ENCODE measurements at places on chromosomes 1 and 21.

- no peak for DNase-seq
These were observed 10.5 kb upstream of the KDF1 start for GRCh38 chr1:26970810-26971209.

- DNase-seq = no peak
These were observed 1.4 kb upstream of the CFH start for GRCh38 chr1:196650403-196650802.

- DNase-seq = no peak
These were observed 116.3 kb downstream of the NCAM2 start for GRCh38 chr21:21114461-21114860.

DNA sequence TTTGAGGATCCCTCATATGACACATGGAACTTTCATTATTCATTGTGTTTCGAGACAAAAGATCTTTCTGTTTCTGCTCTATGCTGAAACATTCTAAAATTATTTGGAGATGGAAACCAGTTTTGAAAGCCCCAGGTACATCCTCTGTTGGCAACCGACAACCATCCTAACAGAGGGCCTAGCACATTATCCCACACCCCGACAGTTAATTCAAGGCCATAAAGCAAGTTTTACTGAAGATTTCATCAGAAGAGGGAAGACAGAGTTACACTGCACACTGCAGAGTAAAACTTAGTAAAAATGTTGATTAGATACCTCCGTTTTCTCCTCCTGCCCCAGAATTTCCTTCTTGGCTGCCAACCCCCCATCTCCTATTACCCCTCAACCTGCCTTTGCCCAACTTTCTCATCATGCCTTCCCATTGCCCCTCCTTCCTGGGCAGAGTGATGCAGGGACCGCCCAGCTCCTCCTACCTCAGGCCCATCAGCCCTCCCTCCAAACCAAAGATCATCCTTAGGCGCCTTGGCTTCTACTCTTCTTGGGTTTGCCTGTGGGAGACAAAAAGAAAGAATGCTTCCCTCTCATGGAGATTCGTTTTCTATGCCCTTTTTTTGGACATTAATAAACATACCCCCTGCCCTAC, 52.9 kb upstream of the CITED4 start:
- DNase-seq = no peak

- no peak for DNase-seq
These were observed 229.7 kb upstream of the IRF2BP2 start for GRCh38 chr1:234839663-234840062.

DNA sequence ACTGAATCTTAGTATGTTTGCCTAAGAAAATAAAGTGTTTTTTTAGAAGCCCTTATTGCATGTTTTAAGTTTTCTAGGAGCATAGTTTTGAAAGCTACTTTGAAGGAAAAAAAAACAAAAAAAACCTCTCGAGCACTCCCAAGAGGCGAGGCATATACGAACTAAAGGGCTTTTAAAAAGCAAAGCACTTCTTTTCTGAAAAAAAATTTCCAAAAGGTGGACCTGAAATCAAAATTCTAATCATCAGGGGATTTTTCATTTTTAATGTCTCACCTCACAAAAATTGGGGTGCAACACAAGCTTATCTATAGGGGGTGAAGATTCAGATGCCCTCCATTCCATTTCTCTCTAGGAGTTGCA, 594 bp downstream of the GLMN start:
- DNase-seq = peak; percentile 24

DNA sequence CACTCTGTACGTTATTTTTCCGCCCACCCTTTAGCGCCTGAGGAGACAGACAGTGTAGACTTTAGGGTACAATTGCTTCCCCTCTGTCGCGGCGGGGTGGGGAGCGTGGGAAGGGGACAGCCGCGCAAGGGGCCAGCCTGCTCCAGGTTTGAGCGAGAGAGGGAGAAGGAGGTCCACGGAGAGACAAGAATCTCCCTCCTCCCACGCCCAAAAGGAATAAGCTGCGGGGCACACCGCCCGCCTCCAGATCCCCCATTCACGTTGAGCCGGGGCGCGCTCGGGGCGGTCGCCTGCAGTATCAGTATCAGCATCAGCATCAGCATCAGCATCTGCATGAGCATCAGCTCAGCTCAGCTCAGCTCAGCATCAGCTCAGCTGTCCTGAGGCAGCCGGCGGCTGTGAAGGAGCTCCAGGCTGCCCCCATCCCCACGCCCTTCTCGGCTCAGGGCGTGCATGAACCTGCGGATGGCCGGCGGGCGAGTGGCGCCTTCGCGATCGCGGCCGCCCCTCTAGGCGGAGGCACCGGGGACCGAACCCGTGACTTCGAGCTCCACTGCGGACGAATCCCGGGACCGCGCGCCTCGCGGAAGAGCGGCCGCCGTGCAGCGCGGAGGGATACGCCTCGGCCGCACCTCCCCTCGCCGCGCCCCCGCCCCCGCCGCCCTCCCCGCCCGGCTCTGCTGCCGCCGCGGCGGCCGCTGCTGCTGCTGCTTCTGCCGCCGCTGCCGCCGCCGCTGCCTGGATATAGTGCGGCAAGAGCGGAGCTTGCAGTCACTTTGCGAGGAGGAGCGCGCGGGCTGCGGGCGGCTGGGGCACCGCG, at the start of gene NCAM2:
Gene NCAM2 (plus strand): TSS at position 774 of the 820 bp plus-strand sequence.
- peak; percentile 77 for DNase-seq

DNA sequence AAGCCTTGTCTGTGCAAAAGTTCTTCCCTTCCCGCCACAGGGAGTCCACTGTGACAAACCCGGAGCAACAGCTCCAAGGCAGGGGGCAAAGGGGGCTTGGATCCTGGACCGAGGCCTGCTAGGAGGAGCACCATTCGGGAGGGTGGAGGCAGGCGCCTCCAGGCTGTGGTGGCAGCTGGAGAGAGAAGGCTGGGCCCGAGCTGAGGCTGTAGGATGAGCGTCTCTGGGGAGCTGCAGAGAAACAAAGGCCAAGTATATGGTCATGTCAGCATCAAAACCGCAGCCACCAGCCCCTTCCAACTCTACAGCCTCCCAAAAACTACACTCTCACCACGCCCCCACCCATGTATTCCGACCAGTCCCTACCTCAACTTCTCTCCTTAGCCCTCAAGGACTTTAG, 579 bp downstream of the SH3BP5L start:
- DNase-seq = no peak

GRCh38 chr1:85656948-85657347, 51.3 kb downstream of the ZNHIT6 start:
- no peak for DNase-seq

DNA sequence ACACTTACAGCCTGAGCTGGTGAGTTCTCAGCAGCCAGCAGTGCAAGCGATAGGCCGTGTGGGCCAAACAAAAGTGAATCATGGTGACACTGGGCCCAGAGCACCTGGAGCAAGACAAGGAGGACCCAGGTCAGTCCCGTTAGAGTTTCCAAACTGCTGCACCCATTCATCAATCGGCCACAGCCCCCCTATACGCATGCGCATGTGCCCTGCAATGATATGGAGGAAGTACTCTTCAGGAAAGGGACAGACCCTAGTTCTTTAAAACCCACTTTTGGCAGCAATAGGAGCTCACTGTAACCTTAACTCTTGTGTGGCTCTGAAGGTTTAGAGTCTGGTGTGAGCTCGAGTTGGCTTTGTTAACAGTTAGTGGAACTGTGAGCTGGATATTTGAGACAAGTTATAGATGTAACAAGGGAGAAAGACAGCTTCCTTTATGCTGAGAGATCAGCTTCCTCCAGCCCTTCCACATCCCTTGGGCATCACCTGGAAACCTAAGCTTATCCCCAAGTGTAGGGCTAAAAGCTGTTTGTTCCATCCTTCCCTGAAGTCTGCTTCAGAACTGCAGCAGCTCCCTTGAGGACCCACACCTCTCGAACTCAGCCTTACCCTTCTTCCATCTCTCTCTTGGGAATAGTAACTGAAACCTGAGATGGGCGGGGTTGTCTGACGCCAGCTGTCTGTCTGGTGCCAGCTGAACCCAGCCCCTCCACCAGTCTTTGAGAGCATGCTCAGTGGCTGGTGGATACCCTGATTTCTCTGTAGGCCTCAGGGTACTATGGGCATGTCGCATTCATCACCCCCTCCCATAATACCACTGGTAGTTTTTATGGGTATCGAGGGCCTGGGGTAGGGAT, 17.7 kb downstream of the NMNAT1 start:
- peak; percentile 43 for DNase-seq

GRCh38 chr1:184253921-184254320, 132.9 kb upstream of the C1orf21 start:
- no peak for DNase-seq

GRCh38 chr1:207404849-207405525, 49.1 kb upstream of the CR2 start:
- DNase-seq = peak; percentile 66

GRCh38 chr1:59072583-59072947, 224.3 kb upstream of the FGGY start:
- no peak for DNase-seq

DNA sequence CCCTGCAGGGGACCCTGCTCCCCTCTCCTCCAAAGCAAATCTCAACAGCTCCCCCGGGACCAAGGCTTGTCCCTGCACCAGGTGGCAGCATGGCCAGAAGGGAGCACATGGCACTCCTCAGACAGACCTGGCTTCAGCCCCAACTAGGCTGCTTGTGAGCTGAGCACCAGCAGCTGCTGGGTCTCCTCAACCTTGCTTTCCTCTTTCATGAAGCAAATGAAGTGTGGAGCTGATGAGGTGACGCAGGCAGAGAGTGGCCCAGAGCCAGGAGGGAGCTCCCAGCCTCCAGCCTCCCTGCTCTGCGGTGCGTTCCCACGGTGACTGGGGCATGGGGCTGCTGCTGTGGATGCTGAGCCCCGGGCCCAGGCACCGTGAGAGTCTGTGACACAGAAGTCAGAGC, 34.0 kb downstream of the MEGF6 start:
- DNase-seq = no peak

DNA sequence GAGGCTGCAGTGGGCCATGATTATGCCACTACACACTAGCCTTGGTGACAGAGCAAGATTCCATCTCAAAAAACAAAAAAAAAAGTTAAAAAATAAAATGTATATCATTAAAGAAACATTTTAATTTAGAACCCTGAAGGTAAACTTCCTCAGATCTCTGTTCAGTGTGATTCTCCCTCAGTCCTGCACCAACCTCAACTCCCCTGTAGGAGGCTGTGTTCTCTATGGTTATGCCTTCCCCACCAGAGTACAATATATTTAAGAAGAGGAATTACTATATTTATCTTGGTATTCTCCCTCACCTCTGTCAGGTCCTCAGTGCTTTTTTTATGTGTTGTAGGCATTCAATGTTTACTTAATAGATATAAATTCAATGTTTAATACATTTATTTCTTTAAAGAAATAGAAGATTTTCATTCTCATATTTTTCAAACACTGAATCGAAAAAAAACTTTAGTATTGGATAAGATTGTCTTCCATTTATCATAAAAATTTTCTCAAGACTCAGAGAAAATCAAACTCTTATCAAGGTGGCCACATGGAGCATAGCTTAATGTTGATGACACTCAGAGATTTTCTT, 4.8 kb upstream of the LRRC8B start:
- no peak for DNase-seq

GRCh38 chr1:41305576-41306363, 55.5 kb upstream of the FOXO6 start:
- no peak for DNase-seq

- peak; percentile 89 for DNase-seq
These were observed 48.5 kb upstream of the ECE1 start for GRCh38 chr1:21338573-21339355.

GRCh38 chr1:109249654-109250401, 489 bp downstream of the CELSR2 start:
- DNase-seq = no peak

- DNase-seq = no peak
These were observed 40.0 kb downstream of the FCRL5 start for GRCh38 chr1:157512036-157512969.

DNA sequence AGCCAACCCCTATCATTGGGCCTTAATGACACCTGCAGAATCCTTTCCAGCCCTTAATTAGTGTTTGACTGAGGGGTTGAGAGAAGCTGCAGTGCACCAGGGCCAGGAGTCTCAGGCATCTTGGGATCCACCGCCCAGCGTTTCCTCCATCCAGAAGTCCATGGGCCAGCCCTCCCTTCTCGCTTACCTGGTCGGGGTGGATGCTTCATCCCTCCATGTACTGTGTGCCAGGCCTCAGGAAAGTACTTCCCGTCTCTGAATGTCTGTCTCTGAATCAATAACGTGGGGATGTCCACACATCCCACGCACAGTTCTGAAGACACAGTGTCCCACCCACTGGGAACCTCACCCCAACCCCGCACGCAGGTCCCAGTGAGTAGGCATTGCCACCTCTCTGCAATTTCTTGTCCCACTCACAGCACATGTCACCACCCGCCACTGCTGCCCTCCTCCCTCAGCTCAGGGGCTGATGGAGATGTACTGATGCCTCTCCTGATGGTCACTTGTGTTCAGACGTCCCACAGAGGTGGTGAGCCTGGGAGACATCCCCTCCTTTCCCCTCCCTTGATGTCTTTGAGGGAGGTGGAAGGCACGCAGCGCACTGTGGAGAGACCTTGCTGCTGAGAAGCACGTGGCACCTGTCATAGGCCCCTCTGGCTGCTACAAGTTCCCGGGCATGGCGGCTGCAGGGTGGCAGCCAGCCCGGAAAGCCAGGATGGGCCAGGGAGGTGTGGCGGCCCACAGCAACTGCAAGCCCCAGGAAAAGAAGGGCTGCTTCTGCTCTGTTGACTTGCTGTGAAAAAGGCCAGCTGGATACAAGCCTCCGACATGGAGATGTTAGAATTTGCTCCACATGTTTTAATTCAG, 29.4 kb upstream of the PRSS38 start:
- no peak for DNase-seq

DNA sequence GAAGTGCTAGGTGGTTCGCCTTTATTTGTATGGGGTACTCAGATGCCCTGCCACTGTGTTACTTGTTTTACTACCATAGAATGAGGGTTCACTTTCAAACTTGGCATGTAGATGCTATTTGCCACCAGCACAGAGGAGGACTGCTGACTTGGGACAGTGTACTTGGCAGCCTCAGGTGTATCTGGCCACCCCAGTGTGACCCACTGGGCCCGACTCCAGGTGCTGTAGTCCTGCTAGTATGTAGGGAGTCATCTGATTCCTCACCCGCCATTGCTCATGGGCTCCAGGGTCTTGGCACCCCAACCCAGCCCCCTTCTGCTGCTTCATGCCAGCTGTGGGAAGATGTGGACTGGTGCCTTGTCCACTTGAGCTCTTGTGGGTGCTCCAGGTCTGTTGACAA, 40.0 kb downstream of the ZNF678 start:
- no peak for DNase-seq

DNA sequence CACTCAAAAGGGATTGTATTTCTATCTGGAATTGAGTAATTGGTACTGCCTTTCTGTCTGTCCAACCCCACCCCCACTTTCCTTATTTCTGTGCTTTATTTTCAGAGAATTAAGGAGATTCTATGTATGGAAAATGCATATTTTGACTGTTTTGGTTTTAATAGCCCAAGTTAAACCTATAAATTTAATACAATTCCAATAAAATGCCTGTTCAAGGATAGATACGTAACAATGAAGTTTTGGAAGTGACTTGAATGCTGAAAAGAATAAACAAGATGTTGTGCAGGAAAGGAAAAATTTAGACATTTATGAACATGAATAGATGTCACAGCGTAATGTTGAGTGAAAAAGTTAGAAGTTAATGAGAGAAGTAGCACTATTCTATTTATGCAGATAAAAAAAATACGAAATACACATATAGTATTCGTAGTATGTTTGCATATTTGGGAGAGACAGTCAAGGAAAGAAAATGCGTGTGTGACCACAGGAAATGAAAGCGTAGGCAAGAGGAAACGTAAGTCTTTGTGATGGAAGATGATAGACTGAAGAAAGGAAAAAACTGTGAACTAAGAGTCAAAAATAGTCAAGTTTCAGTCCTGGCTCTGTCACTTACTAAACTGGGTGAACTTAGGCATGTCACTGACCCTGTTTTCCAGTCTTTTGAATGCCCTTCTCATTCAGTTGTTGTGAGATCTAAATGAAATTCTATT, 62.1 kb downstream of the MEF2D start:
- no peak for DNase-seq

GRCh38 chr1:155680531-155680930, 8.0 kb downstream of the YY1AP1 start:
- DNase-seq = no peak

All from renal pelvis (tissue), 12 donors.